ENCODE measurements at places on chromosomes 5 and 9. TPM values are rescaled to one million over a fixed set of nuclear protein-coding genes. Genes with fewer than 3 reads are reported as not detected.

The CEL gene
- total RNA-seq: 2.3 TPM

The PCDHA13 gene
- total RNA-seq: not detected

The KLF9 gene
- 16.2 TPM for total RNA-seq

The CDH12 gene
- total RNA-seq: not detected

The RALGDS gene
- total RNA-seq: 130 TPM
